Stimulated activated CD8-positive, alpha-beta memory T cell treated with anti-CD3 and anti-CD28 coated beads, Interleukin-7, amount 100 ng/mL, for 48 hours (primary cell): ENCODE measurements at places on chromosomes 16 and 17.

DNA sequence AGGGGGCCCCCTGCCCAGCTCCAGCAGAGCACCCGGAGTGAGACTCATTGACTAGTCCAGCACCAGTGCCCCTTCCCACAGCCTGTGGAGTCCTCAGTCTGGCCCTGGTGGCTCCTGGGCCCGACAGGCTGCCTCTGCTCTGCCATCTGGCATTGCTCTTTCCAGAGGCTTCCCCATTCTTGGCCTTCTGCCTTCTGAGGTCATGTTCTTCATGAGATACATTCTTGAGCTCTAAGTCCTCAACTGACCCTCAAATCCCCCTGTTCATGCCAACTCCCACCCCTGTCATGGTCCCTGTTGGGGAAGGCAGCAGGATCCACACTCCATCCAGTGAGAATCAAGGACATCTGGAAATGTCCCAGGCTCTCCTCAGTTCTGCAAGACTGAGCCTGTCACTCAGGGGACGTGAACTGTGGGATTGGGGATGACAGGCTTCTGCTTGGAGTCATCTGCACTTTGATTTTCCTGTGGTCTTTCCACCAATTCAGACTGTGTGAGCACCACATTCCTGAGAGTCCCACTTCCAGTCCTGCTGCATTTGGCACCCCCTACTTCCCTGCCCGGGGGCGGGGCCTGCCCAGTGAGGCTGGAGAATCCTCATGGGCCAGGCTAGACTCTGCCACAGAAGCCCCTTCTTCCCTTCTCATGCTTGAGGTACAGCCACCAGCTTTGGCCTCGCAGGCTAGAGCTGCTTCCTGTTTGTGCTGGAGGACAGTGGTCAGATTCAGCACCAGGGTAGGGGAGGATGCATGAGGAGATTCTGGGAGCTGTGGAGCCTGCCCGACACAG is 2.7 kb downstream of the TRPV2 start:
- DNase-seq, result no peak

GRCh38 chr17:13806092-13806491 is 204.4 kb upstream of the HS3ST3A1 start:
- DNase-seq, result no peak

DNA sequence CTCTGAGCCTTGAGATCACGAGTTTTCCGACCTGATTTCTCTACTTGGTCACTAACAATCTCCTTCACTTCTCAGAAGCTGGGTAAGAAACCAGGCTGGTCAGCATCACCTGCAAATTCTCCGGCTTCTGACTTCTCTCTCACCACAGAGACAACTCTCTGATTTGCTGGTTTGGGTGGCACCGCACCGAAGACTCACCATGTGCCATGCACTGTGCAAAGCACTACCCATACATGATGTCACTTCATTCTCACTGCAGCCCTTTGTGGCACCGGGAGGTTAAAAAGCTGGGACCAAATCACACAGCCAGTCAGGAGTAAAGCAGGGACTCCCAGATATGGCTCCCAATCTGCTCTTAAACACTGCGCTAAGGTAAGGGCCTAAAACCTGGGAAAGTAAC is 647 bp downstream of the VAC14 start:
- DNase-seq, result no peak

DNA sequence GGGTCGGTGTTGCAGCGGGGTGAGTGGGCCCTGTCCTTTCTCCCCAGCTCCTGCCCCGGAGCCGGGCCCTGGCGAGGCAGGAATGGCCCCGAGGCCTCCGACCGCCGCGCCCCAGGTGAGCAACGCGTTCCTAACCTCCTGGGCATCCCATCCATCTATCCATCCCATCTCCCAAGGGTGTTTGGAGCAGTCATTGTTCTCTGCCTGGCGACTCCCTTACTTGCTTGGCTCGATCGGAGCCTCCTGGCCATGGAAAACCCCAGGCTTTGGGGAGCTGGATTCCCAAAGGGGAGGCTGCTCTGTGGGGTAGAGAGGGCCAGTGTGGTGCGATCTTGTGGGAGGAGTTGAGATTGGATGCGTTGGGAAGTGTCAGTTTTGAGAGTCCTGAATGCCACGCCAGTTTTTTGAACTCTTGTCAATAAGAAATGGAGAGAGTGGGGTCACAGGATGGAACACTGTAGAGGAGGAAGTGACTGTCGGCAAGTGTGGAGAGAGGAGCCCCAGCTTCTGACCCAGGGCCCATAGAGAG is 684 bp downstream of the ZFP90 start:
- no peak for DNase-seq

GRCh38 chr16:1584926-1585484 is 26.9 kb downstream of the IFT140 start:
- no peak for DNase-seq
